ENCODE measurements at places on chromosomes 12 and 14.

- DNase-seq, result no peak
These were observed 71.8 kb downstream of the ZNF664 start for GRCh38 chr12:124044809-124045321.

- no peak for DNase-seq
These were observed 101.5 kb upstream of the CCDC91 start for GRCh38 chr12:28088566-28089272.

DNA sequence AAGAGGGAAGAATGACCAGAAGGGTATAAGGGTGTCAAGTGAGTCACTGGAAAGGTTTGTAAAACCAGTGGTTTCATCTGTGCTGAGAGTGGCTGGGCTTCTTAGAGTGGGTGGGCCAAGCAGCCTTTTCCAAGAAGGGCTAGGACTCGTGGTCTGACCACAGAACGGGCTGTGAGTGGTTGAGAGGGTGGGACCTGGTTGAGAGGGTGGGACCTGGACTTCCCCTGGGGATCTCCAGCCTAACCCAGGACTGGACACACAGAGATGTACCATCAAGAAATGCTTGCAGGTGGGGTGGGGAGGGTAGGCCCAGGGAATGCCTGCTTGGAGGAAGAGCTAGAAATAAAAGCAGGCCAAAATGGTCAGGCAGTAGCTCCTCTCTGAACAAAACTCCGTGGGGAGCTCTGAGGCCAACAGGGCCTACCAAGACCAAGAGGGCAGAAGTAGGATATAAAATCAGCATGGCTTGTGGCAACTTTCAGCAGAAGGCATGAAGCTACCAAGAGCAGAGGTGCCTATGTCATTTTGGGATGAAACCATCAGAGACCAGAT lies 140.5 kb downstream of the FOXN3 start:
- no peak for DNase-seq

- DNase-seq, result no peak
These were observed 36.2 kb upstream of the PAX9 start for GRCh38 chr14:36625436-36625835.
